Ovary (tissue), 10 donors: ENCODE measurements at places on chromosomes 2 and 18. TPM values are rescaled to one million over a fixed set of nuclear protein-coding genes. Genes with fewer than 3 reads are reported as not detected.

DNA sequence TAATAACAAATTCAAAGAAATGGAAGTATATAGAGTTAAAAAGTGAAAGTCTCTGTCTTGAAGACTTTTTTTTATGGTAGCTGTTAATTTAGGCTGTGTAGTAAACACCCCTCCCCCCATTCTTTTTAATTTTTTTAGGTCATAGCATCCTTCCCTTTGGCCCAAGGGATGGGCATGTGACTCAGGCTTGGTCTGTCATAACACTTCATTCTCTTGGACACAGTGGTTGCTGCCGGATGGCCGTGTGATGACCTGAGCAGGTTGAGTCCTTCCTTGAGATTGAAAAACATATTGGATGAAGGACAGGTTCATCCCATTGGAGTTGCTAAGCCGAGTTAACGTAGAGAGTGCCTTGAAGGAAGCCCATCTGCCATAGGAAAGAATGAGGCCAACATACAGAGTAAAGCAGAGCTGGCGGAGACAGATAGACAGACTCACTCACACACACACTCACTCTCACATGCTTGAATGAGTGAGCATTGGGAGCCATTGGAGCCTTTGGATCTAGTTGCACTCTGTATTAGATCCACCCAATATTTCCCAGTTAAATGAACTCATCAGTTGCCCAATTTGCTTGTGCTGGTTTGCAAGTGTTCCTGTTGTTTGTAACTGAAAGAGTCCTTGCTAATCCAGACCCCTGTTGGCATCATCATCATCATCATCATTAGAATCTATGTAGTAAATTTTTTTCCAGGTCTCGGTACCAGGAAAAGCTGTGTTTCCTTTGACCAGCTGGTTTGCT lies 14.7 kb downstream of the NCOA1 start:
- no peaks in the 10 kb centered on the region for H3K27me3 ChIP-seq
- no peaks in the 10 kb centered on the region for H3K36me3 ChIP-seq
- DNase-seq: no peak
- no peak overlapping the region for H3K4me3 ChIP-seq

DNA sequence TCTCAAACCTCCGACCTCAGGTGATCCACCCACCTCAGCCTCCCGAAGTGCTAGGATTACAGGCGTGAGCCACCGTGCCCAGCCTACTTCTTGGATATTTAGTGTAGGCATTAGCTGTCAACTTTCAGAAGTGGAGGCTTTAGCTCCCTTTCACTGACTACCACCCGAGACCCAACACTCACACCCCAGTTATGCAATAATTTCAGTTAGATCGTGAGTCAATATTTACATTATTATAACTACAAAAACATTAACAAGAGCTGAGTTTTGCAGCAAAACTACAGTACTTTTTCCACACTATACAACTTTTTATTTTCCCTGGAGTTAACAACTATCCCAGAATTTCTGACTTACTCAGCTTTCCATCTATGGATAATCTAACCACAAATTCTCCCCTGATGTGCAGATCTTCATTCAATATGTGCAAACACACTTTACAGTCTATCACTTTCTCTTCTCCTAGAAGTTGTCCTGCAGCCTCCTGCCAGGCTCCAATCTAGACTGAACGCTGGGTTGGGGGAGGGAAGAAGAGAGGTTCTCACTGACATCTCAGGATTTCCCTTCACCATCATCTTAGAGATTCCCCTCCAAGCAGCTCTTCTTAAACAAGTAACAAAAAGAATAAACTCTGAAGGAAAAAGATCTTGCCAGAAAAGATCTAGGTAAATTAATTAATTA lies 10.1 kb downstream of the TBC1D8 start:
- no peak overlapping the region for H3K27ac ChIP-seq
- H3K36me3 ChIP-seq: no peaks in the 10 kb centered on the region
- no peak overlapping the region for H3K4me3 ChIP-seq
- no peaks in the 10 kb centered on the region for H3K27me3 ChIP-seq
- H3K4me1 ChIP-seq: no peaks in the 10 kb centered on the region
- DNase-seq: no peak

DNA sequence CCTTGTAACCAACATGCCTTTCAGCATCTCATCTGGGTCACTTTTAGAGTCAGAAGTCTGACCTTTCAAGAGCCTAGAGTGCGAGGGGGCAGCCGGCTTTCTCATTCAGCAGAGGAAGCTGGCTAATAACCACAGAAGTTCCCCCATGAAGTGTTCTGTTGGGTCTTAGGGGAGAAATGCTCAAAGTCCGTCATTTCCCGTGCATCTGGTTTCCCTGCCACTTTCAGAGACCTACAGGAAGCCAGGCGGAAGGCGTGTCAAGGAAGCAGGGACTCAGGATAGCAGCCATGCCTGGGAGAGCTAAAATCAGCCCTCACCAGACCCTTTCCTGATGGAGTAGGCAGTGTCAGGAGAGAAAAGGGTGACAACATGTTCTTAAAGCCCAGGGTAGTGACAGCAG lies 301.8 kb upstream of the ID2 start:
- no peaks in the 10 kb centered on the region for H3K27me3 ChIP-seq
- DNase-seq: no peak
- H3K4me3 ChIP-seq: no peak overlapping the region
- H3K36me3 ChIP-seq: no peaks in the 10 kb centered on the region
- no peaks in the 10 kb centered on the region for H3K4me1 ChIP-seq
- no peak overlapping the region for H3K27ac ChIP-seq

GRCh38 chr18:13539050-13539449 lies 187.3 kb downstream of the FAM210A start:
- H3K36me3 ChIP-seq: no peaks in the 10 kb centered on the region
- peaks cover 16% of the 10 kb centered on the region for H3K4me1 ChIP-seq
- DNase-seq: no peak
- no peak overlapping the region for H3K4me3 ChIP-seq
- no peaks in the 10 kb centered on the region for H3K27me3 ChIP-seq
- no peak overlapping the region for H3K27ac ChIP-seq

DNA sequence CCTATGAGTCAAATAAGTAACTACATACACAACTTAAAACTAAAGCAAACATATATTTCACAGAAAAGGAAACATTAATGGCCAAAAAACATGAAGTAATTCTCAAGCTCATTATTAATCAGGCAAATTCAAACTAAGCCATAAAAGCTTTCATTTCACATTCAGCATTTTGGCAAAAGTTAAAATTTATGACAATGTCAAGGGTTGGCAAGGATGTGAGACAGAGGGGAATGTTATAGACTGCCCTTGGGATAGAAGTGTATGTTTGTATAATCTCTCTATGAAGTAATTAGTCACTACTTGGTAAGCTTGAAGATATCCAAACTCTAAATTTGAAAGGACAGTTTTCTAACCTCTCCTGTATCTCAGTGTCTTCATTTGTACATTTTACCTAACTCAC lies 539.4 kb downstream of the RIT2 start:
- no peak overlapping the region for H3K4me3 ChIP-seq
- no peak for DNase-seq
- no peaks in the 10 kb centered on the region for H3K36me3 ChIP-seq

- H3K27ac ChIP-seq: no peak overlapping the region
- H3K27me3 ChIP-seq: no peaks in the 10 kb centered on the region
- no peaks in the 10 kb centered on the region for H3K36me3 ChIP-seq
- no peaks in the 10 kb centered on the region for H3K4me1 ChIP-seq
- DNase-seq: no peak
These were observed 883.3 kb downstream of the NRXN1 start for GRCh38 chr2:50148632-50149031.

DNA sequence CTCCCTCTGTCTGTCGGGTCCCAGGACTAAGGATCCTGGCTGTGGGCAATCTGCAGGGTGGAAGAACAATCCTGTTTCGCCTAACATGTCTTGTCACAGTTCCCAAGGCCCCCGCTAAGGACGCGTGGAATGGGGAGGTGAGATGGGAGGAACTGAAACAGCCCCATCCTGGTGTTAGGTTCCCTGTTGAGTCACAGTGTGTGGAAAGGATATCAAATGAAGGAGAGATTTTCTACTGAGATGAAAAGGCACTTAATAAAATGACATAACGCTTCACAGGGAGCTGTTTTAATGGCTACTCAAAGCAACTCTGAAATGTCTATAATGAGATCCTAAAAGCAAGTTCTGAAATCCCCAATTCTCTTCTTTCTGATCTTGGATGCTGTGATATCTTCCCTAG lies 52.5 kb downstream of the RAB31 start:
- no peaks in the 10 kb centered on the region for H3K27me3 ChIP-seq
- no peak overlapping the region for H3K27ac ChIP-seq
- no peak overlapping the region for H3K4me3 ChIP-seq
- no peaks in the 10 kb centered on the region for H3K4me1 ChIP-seq
- DNase-seq: no peak

M1AP gene
- polyA plus RNA-seq: 0.42 TPM

ONECUT2 gene
- 0.08 TPM for polyA plus RNA-seq

CCL20 gene
- polyA plus RNA-seq: 4.9 TPM

DQX1 gene
- polyA plus RNA-seq: not detected
